ENCODE measurements at places on chromosomes 12 and 14.

DNA sequence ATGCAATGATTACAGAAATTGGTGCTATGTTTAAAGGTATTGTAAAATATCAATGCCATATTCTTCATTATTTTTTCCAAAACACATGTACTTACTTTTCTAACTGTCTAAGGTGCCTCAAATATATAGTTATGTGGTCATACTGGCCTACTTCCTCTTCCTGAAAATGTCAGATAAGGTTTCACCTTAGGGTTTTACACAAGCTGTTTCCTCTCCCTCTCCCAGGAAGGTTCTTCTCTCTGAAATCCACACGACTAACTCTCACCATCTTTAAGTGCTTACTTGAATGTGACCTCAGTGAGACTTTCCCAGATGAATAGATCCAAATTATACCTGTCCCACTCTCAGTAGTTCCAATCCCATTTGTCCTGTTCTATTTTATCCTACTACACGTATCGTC, 11.6 kb upstream of the CLEC4D start:
- no peak for DNase-seq

DNA sequence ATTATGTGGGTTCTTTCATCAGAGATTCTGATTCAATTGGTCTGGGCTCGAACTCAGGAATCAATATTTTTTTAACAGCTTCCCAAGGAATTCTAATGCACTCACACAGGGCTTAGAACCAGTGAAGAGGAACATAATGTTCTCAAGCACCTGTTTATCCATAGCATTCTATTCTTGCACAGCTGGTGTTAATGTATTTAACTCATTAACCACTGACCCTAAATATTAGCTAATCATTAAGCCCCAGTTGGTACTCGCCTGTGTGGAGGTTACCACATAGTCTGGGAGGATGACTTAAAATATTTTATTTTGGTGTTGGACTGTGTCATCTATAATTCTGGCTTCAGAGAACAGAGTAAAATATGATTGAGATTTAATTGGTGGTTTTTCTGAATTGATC, 45.3 kb downstream of the LRP6 start:
- no peak for DNase-seq

DNA sequence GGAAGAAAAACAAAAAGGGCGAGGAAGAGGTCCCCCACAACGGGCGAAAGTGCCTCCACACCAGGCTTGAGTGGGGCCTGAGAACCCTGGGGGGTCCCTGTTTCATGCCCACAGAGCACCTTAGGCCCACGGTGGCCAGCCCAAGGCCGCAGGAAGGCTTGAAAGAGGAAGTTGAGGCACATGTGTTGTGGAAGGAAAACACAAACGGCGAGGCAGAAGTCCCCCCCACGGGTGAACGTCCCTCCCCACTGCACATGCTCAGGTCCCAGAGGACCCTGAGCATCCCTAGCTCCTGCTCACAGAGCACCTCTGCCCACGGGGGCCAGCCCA, 371.5 kb downstream of the ALG10 start:
- DNase-seq: no peak

DNA sequence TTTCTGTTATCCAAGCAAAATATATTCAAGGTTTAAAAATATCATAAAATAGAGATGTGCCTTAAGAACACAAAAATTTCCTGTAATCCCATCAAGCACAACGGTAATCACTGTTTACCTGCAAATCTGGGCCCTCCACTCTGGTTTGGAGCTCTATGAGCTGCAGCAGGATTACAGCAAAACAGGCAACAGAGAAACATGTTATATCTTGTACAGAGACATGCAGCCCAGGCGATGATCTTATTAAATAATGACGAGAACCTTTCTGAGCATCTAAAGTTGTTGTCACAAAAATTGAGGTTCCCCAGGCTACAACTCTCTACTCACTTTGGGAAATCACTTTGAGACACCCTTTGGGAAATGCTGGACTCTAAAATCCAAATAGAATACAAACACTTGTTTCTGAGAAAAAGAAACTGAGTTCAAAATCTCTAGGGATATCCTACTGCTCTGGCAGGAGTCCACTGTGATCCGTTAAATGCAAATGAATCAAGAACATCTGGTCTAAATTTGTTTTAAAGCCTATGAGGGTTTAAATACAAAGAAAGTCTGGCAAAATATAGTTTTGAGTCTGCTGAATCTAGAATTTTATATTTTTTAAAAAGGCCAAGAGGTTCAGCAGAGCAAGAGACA, 36.3 kb downstream of the STON2 start:
- no peak for DNase-seq

DNA sequence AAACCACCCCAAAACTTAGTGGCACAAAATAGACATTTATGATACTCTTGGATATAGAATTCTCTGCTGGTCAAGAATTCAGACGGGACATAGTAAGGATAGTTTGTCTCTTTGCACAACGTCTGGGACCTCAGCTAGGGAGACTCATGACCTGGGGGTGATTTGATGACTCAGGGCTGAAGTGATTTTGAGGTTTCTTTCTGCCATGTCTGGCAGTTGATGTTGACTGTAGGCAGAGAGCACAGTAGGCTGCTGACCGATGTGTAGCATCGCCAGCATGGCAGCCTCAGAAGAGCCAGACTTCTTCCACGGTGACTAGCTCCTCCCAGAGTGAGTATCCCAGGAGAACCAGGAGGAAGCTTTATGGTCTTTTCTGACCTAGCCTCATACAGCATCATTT, 88.9 kb upstream of the FRMD6 start:
- no peak for DNase-seq

DNA sequence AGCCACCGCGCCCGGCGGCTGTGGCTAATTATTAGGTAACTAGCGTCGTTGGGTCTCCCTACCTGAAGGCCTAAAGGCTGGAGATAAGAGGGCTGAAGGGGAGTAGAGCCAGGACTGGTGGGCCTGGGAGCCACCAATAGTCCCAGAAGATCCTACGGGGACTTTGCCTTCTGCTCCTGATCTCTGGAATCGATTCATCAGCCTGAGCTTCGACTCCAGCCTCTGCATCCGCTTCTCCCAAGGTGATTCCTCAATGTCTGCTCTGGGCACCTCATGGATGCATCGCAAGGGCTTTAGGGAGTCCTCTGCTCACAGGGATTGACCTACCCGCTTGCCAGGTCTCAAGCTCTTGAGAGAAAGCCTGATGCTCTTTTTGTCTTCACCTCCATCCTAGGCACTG, 14.7 kb upstream of the KDM2B start:
- no peak for DNase-seq

GRCh38 chr12:25197608-25198007, 2.6 kb downstream of the ETFRF1 start:
- no peak for DNase-seq

DNA sequence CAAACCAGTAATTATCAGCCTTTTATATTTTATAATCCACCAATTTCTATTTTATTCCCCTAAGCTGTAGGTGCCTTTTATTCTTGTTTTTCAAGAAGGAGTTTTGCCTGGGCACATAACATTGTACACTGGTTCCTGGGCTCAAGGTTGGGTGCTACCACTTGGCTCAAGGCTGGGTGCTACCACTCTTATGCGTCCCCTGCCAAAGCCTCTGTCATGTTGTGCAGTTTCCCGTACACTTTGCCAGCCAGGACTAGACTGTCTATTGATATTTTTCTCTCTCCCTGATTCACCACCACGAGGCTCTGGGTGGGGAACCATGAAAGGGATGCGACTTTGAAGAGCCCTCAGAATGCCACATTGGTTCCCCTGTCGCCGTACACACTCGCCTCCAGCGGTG, 52.5 kb upstream of the VASH1 start:
- DNase-seq: no peak

Measured in activated B cell treated with CpG ODN at 0.5 μM for 24 hours (primary cell).